ENCODE measurements at places on chromosomes 2 and 18.

GRCh38 chr2:180959787-180960186, 20.6 kb upstream of the UBE2E3 start:
- DNase-seq, result no peak

GRCh38 chr2:198756166-198756565, 701.6 kb downstream of the SATB2 start:
- DNase-seq, result peak; percentile 78

DNA sequence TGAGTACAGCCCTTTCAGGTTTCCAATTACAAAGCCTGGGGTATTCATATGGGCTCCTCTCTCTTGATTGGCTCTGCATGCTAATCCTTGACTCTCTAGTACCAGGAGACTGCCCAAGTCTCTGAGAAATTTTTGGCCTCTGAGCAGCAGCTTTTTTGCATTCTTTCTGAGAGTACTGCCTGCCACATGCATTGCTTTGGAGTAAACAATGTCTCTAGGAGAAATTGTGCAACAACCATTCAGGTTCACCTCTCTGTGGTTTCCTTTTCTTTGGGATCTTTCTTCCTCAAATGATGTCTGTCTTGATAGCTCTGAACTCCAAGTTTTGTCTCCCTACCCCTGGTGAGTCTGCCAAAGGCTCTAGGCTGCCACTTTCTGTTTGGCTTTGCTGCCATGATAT, 115.8 kb upstream of the SETBP1 start:
- DNase-seq, result peak; percentile 63

- DNase-seq, result no peak
These were observed 6.3 kb upstream of the PLEKHM3 start for GRCh38 chr2:208031608-208032019.

- DNase-seq, result no peak
These were observed 462.8 kb upstream of the SLC8A1 start for GRCh38 chr2:40914666-40915065.

GRCh38 chr2:170770606-170771420, 635 bp downstream of the ERICH2 start:
- DNase-seq, result peak; percentile 69

DNA sequence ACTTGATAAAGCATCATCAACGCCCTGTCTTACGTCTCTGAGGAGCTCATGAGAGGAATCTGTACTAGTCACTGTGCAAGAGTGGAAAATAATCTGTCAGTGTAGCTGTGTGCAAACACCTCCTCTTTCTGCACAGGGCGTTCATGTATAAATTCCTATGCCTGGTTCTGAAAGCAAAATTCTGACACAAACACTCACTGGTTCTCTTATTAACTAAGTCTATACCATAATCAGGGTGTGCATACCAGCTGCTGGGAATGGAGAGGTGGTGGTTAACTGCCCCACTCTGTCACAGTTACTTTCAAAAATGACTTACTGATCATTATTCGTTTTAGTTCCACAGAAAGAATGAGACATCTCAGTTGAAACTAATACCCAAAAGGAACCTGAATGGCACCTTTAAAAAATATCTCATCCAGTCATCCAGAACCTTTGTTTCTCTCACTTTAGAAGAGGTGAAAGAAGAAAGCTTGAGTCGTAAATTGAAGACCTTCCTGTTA, 35.7 kb downstream of the STK39 start:
- no peak for DNase-seq

DNA sequence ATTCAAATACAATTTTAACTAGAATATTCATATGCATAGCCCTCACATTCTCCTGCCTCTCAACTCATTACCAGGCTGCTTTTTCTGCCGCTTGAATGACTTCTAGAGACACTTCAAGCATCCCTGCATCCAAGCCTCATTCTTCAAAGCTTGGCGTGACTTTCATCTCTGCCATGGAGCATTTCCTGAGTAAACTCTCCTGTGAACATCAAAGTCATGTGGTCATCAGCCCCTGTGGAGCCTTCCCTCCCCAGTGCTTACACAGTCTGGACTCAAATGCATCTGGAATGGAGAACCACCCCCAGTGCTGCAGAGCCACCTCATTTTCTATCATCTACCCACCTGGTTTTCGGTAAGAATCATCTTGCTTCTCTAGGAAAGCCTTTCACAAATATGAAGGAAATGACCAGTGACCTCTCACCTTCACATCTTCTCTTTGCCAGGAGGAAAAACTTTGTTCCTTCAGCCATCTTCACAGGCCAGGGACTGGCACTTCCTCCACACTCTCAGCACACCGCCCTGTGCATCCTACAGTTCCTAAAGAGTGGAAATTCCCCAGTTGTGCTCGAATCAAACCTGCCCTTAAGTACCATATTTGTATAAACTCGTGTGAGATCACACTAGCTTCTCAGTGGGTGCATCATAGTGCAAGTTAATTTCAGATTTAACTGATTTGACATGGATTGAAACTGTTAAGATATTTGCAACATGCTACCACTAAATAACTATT, 116.4 kb downstream of the COL6A3 start:
- DNase-seq, result peak; percentile 54

DNA sequence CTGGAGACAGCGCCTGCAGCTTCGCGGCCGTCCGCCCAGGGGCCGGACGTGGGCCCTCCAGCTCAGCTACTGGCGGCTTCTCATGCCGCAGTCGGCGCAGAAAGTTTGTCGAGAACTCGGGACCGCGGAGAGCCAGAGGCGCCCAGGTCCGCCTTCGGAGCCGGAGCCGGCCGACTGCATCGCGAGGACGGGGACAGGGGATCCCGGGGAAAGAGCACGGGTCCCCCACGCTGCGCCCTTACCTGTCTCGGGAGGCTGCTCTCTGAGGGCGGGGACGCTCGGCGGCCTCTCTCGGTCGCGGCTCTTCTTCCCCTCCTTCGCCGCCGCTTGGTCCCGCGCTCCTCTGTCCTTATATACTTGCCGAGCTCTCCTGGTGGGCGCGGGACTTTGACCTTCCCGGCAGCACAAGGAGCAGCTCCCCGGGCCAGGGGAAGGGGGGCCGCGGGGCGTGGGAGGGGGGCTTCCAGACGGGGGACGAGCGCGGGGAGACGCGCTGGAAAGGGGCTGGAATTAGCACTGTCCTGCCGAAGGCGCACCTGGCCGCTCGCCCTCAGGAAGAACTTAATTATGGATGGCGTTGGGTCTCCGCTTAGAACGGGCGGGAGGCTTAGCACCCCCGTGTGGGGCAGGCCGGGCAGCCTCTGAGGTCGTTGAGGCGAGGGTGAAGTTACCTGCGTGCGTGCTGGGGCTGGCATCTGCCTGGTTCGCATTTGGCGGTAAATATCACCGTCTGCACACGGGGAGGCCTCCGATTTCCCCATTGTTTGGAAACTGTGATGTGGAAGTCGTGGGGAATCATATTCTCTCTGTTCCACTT, at the start of gene POMC:
TSS of gene POMC (minus strand) at position 325 of the 817 bp plus-strand sequence. CDS start 3,808 bp downstream, outside the sequence.
- DNase-seq, result peak; percentile 23

- no peak for DNase-seq
These were observed 57.9 kb downstream of the HDLBP start for GRCh38 chr2:241257419-241258032.

DNA sequence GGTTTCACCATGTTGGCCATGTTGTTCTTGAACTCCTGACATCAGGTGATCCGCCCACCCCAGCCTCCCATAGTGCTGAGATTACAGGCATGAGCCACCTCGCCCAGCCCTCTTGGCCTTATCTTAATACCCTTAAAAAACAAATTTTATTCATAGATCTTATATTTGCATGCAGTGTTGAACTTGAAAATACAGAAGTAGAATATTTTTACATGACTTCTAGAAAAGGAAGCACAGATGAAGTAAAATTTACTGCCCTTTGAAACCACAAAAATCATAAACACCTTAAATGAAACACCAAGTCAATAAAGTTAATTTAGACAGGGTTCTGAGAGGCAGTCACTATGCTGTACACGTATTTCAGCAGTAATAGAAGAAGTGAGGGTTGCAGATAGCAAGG, 145.7 kb downstream of the CERS6 start:
- no peak for DNase-seq

- DNase-seq, result no peak
These were observed 56.8 kb downstream of the ATOH8 start for GRCh38 chr2:85810371-85811179.

DNA sequence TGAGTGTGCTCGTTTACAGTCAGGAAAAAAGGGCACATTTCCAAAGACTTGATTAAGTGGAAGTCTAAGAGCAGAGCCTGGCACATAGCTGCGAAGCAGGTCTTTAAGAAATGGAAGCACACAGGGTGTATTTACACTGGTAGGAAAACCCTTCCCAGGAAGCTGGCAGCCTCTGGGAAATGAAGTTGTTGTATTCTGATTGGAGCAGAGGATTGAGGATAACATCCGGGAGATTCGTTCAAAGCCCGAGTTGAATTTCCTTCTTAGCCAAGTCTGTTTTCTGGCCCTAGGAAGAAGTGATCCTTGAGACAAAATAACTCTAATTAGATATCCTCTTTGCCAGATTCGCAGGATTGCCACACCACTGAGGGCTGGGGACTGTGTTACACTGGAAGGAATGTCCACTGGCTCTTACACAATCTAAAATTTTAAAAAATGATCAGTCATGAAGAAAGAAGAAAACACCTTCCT, 75.9 kb downstream of the ITGB1BP1 start:
- DNase-seq, result no peak

DNA sequence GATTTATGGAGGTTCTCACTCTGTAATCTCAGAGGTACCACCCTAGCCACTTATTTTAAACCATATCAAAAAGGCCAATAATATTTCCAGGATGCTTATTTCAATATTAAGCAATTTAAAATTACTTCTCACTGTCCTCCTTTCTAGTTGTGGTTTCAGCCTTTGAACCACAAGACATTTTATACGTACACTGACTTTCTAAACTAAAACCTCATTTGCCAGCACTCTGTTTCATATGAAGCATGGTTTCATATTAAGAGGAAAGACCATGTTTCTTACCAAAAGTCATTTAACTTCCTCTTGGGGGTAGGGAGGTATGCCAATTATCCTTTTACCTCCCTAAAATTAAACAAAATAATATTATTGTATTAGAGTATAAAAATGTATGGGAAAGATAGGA, 399.8 kb downstream of the CDH7 start:
- no peak for DNase-seq

GRCh38 chr2:206488623-206489022, 45.3 kb downstream of the ADAM23 start:
- DNase-seq, result no peak

DNA sequence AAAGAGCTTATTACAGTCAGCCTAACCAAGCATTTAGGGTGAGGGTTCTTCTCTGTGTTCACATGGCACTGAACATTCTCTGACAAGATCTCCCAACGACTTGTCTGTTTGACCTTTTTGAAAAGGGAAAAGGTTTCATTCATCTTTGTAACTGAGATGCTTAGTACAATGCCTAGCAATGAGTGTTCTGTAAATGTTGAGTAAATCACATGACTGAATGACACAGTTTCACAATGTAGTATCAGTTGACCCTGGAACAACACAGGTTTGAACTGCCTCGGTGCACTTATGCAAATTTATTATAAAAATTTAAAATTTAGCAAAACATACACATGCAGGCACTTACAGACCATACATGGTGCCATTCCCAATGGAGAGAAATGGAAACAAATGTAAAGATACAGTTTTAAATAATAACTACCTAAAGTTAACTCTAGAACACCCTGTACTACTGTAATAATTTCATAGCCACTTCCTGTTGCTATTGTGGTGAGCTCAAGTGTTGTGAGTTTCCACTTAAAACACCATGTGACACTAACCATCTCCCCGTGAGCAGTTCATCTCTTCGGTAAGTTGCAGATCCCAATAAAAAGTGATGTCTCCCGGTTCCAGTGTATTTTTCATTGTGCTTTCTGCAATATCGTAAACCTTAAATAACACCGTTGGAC, 34.1 kb upstream of the VWC2L start:
- DNase-seq, result no peak

DNA sequence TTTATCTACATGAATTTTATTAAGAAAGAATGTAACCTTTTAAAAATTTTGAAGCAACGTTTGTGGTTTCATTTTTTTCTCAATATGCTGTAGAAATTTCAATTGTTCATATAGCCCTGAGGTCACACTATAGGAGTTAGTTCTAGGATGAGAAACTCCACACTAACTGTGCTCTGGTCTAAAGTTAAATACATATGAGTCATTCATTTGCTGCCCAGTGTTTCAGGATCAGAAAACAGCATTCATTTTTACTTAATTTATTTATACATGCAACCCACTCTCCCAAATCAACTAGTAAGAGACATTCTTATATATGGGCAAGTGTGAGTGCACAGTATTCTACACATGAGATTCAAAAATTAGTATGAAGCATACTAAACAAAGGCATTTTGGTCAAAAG, 137.9 kb downstream of the DOCK10 start:
- DNase-seq, result peak; percentile 33

DNA sequence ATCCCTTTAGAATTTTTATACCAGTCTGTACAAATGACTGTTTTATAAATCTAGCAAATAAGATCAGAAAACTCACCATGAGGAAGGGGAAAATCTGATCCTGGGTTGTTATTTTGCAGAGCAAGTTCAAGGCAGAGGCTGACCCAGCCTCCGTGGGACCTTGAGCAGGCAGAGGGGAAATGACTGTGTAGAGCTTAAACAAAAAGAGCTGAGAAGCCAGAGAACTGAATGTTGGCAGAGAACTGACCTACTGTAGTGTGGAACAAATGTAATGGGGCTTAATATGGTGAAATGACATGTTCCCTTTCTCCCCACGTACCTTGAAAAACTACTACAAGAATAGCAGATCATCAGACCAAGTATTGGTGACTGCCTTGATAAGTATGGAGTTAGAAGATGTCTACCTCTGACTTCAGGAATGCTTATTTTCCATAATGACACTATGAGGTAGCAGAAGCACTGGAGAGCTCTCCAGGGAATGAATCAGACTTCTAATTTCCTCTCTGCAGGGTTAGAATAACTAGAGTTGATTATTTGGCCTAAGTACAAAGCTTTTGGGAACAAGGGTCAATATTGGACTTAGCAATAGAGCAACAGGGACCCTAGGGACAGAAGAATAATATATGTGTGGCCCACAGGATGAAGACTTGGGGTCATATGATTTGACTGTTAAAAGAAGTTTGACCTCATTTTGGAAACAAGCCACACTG, 304.4 kb downstream of the CCDC178 start:
- DNase-seq, result no peak

DNA sequence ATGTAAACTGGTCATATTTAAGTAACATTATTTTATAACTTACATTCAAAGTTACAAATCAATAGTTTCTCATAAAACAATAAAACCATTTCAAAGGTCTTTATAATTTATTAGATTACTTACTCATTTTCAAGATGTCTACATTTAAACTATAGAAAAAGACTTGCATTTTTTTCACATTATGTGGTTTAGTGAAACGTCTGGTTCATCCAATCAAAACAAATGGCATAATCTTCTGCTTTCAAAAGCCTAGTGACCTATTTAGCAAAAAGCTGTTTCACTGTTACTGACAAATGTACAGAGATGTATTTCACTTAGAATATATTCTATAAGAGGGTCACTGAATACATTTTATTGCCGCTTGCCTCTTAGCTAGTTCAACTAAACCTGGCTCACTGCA, 49.3 kb upstream of the MCM6 start:
- DNase-seq, result peak; percentile 37

- DNase-seq, result peak; percentile 51
These were observed 38.6 kb downstream of the ACOXL start for GRCh38 chr2:110770959-110771431.

- DNase-seq, result no peak
These were observed 157.8 kb downstream of the COPS8 start for GRCh38 chr2:237243487-237243886.

Measured in fibroblast of upper back skin (primary cell).